Adrenal gland (tissue), 19 donors: ENCODE measurements at places on chromosomes 2 and 18. TPM values are rescaled to one million over a fixed set of nuclear protein-coding genes. Genes with fewer than 3 reads are reported as not detected.

DNA sequence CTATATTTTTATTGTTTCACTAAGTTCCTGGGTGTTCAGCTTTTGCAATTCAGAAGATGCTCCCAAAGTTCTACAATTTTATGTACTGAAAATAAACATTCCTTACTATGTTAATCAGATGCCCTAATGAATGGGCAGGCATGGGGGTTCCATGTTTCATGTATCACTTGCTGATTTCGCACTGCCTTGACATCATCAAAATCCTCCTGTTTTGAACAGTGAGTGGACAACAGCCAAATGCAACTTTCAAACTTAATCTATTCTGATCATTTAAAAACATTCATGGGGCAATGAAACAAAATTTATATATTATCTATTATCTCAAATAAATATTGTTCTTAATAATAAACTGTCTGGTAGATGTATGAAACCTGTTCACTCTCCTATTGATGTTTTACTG is 43.2 kb downstream of the ZEB2 start:
- DNase-seq: no peak
- no peak overlapping the region for H3K4me3 ChIP-seq
- no peaks in the 10 kb centered on the region for H3K27me3 ChIP-seq
- H3K36me3 ChIP-seq: no peaks in the 10 kb centered on the region

DNA sequence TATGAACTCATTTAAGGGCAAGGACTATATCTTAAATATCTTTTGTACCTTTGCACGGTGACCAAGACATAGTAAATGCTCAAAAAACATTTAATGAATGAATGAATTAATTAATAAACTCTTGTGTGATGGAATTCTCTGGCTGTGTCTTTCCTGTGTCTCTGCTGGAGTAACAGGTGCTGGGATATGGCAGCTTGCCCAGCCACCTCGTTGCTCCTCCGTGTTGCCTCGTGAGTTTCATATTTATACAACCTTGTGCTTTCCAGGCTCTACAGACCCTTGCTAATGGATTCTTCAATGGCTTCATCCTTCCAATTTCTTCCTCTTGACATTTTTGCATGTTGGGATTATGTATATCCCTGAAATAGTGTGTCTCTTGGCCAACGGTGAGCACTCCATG is 30.4 kb downstream of the CTAGE1 start:
- no peaks in the 10 kb centered on the region for H3K4me1 ChIP-seq
- DNase-seq: no peak
- H3K27me3 ChIP-seq: no peaks in the 10 kb centered on the region

DNA sequence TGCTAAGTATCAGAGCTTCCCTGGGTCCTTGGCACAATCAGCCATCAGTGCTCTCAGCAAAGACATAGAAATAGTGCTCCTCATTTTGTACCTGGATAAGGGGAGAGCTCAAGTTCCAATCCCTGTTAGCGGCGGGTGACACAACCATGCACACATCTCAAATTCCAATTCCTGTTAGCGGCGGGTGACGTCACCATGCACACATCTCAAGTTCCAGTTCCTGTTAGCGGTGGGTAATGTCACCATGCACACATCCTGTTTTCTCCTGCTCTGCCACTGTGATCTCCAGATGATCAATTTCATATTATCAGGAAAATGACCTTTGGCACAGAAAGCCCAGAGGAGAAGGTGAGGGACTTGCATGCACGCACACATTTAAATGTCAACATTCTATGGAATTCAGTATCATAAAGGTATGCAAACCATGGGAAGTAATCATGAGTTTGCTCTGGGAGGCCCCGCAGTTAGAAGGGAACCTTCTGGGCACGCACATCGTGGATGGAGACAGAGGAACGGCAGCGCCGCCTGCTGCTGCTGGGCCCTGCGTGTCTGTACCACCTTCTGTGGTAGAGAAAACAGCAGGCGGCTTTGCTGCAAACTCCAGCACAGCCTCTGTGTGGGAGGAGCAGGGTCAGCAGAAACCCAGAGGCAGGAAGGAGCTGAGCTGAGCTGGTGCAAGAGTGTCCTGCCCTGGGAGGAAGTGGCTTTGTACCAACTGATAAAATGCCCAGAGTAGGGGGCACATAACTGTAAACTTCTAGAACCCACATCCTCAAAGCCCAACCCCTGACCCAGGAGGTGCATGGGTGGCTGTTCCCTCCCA is 77.8 kb downstream of the MBP start:
- no peak overlapping the region for H3K4me3 ChIP-seq
- H3K27ac ChIP-seq: peak overlapping the region; percentile 96
- H3K36me3 ChIP-seq: no peaks in the 10 kb centered on the region
- H3K27me3 ChIP-seq: no peaks in the 10 kb centered on the region
- H3K4me1 ChIP-seq: peaks cover 4% of the 10 kb centered on the region

REG1A gene
- total RNA-seq: not detected

GRCh38 chr18:68985172-68985820 is 187.4 kb downstream of the CCDC102B start:
- H3K27me3 ChIP-seq: no peaks in the 10 kb centered on the region
- DNase-seq: no peak
- no peaks in the 10 kb centered on the region for H3K36me3 ChIP-seq
- no peak overlapping the region for H3K4me3 ChIP-seq
- no peaks in the 10 kb centered on the region for H3K4me1 ChIP-seq
- H3K27ac ChIP-seq: no peak overlapping the region

CTAGE1 gene
- not detected for total RNA-seq

DNA sequence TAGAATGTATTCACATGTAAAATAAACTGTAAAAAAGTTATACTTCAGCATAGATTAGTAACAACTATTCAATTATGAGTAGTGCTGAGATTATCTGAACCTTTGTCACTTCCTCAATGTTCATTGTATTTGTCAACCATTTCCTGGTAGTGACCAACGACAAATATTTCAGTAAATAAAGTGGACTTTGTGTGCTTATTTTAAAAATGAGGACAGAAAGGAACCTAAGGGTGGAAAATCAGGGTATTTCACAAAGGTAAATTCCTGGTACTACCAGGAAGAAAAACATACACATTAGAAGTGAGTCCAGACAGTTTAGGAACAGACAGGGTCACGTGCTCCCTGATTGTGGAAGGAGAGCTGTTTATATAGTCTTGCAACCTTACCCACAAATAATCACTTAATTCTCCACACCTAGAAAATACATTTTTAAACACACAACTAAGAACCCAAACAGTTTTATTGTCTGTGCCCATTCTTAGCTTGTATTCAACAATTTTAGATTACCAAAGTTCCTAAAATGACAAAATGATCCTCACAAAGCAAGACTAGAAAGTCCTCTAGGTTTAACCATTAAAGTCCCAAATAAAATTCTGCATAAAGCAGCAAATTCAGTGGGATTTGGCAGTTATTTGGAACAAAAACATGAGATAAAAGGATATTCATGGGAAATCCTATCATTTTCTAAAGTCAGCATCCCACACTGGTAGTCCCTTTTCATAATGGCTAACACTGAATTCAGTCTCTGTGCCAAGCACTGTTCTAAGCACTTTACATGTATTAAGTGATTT is 28.2 kb downstream of the PELI1 start:
- no peaks in the 10 kb centered on the region for H3K27me3 ChIP-seq
- H3K4me1 ChIP-seq: no peaks in the 10 kb centered on the region
- no peak overlapping the region for H3K4me3 ChIP-seq
- peak overlapping the region; percentile 4 for H3K27ac ChIP-seq
- H3K36me3 ChIP-seq: no peaks in the 10 kb centered on the region

DNA sequence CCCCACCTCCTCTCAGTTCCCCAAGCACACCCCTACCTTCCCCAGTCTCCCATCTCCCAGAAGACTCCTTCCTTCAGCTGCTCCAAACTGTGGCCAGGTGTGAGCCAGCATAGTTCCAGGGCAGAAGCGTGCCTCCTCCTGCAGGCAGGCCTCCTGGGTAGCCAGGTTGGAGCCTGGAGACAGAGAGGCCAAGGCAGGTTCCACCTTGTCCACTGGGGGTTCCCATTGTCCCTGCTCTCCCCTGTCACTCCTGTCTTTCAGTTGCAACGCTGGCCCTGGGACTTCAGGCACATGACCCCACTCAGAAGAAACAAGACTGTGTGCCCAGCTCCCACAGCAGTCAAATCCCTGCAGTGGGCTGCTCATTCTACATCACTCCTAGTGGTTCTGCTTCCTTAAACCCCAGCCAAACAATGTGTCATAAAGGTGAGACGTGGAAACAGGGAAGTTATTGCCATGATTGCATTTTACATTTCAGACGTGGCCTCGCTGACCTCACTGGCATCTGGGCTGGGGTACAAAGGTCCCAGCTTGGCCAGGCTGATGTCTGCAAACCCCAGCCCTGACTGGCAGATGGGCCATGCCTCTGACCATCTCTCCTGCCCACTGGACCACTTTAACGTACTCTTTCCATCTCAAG is 96.5 kb upstream of the BOD1L2 start:
- H3K4me1 ChIP-seq: no peaks in the 10 kb centered on the region
- H3K27ac ChIP-seq: no peak overlapping the region
- H3K36me3 ChIP-seq: no peaks in the 10 kb centered on the region
- no peak overlapping the region for H3K4me3 ChIP-seq
- DNase-seq: no peak

KIF1A gene
- 21.6 TPM for total RNA-seq

GRCh38 chr2:27060323-27060722 is 8.9 kb downstream of the AGBL5 start:
- peaks cover 28% of the 10 kb centered on the region for H3K4me1 ChIP-seq
- peaks cover 38% of the 10 kb centered on the region for H3K36me3 ChIP-seq
- DNase-seq: no peak
- H3K27me3 ChIP-seq: no peaks in the 10 kb centered on the region

DNA sequence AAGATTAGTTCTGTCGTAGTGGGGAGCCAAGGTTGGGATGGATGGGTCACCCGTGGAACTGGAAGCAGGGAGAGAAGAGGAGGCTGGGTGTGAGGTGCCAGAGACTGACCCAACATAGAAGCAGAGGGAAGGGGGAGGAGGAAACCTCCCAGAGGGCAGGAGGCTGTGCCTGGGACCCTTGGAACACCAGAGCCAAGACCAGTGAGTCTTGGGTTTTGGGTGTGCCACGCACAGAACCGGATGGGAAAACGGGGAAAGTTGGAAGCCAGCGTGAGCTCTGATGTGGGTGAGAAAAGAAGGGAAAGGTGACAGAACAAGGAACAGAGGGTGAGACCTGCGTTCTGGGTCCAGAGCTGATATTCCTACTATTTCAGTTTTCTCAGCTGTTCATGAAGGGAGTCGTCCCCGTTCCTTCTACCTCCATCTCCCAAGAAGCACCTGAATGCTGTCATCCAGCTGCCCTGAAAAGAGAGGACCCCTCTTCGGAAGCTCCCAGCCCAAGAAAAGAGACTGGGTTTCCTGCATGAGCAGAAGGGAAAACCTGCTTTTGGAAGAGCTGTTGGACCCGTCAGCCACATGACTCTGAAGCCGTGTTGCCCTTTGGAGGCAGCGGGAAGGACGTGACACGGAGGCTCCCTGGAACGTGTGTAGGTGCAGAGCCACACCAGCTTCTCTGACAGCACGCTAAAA is 250.1 kb downstream of the NDUFA10 start:
- no peaks in the 10 kb centered on the region for H3K27me3 ChIP-seq
- DNase-seq: no peak

CNDP1 gene
- total RNA-seq: not detected

GRCh38 chr18:13608791-13609532 is 117.4 kb downstream of the FAM210A start:
- H3K4me1 ChIP-seq: peaks cover 4% of the 10 kb centered on the region
- H3K27ac ChIP-seq: no peak overlapping the region
- no peak overlapping the region for H3K4me3 ChIP-seq
- DNase-seq: no peak
- no peaks in the 10 kb centered on the region for H3K36me3 ChIP-seq

GRCh38 chr2:237722616-237723015 is 76.0 kb upstream of the RBM44 start:
- no peaks in the 10 kb centered on the region for H3K36me3 ChIP-seq
- no peak for DNase-seq
- H3K4me1 ChIP-seq: peaks cover 65% of the 10 kb centered on the region
- H3K27me3 ChIP-seq: no peaks in the 10 kb centered on the region
- no peak overlapping the region for H3K4me3 ChIP-seq

CYP27C1 gene
- total RNA-seq: 0.19 TPM
